ENCODE measurements at places on chromosomes 3 and 15. TPM values are rescaled to one million over a fixed set of nuclear protein-coding genes. Genes with fewer than 3 reads are reported as not detected.

The EAF2 gene
- polyA plus RNA-seq: 8.3 TPM

The DUOXA2 gene
- not detected for polyA plus RNA-seq

The NPAP1 gene
- polyA plus RNA-seq: not detected

The KATNBL1 gene
- 26.7 TPM for polyA plus RNA-seq

The LRRC34 gene
- polyA plus RNA-seq: 0.21 TPM

The HYKK gene
- polyA plus RNA-seq: 4.1 TPM

The ASB14 gene
- 0.28 TPM for polyA plus RNA-seq

The POLR2M gene
- polyA plus RNA-seq: 53.6 TPM

The TLR9 gene
- 0.16 TPM for polyA plus RNA-seq

The ACTRT3 gene
- not detected for polyA plus RNA-seq

The CYP19A1 gene
- not detected for polyA plus RNA-seq

The SAXO2 gene
- 0.34 TPM for polyA plus RNA-seq

The UPK1B gene
- polyA plus RNA-seq: not detected

The GALNT15 gene
- not detected for polyA plus RNA-seq

Measured in CD4-positive, CD25-positive, alpha-beta regulatory T cell (primary cell).